ENCODE measurements at places on chromosomes 5 and 9.
A peak's percentile ranks its signal among the peaks of the same experiment; 100 is the strongest.

GRCh38 chr5:61626639-61627282 is 294.7 kb downstream of the ZSWIM6 start:
- DNase-seq = no peak

GRCh38 chr9:38372762-38373619 is 19.5 kb upstream of the ALDH1B1 start:
- DNase-seq = no peak

DNA sequence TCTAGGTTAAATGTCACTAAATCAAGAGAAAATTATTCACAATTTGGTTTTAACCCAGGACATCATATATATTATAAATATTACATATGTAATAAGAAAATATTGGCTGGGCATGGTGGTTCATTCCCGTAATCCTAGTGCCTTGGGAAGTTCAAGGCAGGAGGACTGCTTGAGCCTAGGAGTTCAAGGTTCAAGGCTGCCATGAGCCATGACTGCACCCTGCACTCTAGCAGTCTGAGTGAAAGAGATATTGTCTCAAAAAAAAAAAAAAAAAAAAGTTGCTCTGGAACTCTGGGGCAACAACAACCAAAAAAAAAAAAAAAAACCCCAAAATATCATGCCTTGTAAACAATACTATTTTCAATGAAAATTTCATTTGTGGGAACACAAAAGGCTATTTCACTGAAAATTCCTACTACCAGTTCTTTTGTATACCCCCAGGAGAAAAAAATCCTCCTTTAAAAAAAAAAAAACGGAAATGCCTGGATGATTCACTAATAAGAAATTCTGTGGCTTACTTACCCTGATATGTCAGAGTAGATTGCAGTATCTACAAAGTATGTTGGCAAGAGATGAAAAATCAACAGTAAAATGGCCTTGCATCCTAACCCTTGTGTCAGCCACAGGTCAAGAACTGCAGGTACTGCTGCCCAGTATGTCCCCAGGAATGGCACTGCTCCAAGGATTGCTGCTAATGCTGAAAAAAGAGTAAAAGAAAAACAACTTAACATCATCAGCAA is 22.6 kb upstream of the CTNNAL1 start:
- DNase-seq = peak; percentile 82

- no peak for DNase-seq
Observed at GRCh38 chr9:137666955-137667670, 48.3 kb downstream of the EHMT1 start.

- DNase-seq = no peak
Observed at GRCh38 chr5:163244445-163244987, 192.9 kb upstream of the CCNG1 start.

DNA sequence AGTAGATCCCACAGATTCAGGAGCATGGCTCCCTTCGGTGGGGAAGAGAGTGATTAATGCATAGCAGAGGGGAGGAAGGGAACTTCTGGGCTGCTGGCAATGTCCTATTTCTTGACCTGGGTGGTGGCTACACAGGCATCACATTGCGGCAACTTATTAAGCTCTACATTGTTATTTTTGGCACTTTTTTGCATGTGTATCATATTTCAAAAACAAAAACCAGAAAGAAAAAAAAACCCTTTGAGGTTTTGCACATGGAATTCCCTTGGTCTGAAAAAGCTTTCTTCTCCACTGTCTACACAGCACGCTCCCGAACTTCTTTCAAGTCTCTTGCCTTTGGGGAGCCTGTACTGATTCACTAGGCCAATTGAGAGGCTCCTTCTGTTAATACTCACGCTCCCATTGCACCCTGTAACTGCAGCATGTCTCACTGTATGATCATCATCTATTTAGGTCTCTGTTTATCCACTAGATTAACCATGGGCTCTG is 25.1 kb downstream of the CEMIP2 start:
- no peak for DNase-seq

GRCh38 chr5:178474562-178475184 is 115.5 kb downstream of the COL23A1 start:
- no peak for DNase-seq

GRCh38 chr5:146825033-146825432 is 53.5 kb downstream of the PPP2R2B start:
- DNase-seq = peak; percentile 51

- peak; percentile 59 for DNase-seq
Observed at GRCh38 chr5:40879163-40879942, 29.9 kb upstream of the C7 start.

DNA sequence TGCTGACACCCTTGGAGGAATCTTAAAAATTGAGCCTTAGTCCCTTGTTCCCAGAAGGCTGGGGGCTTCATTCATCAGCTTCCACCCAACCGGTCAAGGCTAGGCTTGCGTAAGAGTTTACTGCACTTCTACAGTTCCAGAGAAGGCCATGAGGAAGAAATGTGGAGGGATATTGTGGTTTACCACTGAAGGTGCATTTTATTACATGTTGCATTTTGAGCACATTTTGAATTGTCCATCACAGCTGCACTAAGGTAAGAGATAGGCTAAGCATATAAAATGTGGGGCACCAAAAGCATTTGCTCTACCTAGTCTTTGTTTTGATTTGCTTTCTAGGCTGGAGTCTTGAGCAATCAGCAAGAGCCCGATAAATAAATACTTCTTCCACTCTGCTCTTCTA is 167.1 kb upstream of the PAPPA start:
- no peak for DNase-seq

DNA sequence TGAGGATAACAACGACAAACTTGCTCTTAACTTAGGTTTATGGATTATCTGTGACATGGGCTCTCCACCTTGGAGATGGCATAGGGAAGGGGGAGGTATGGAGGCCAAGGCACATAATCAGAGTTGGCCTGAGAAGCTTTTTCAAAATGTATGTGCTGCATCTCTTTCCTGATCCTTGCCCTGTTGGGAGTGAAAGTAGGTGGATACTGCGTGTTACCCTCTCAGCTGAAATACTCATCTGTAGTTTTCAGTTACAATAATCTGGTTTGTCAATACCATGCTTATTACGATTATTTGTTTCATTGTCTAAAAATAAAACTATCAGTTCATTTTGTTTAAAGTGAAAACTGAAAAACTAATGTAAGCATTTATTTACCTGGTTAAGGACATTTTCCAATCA is 86.7 kb downstream of the SLC44A1 start:
- no peak for DNase-seq

DNA sequence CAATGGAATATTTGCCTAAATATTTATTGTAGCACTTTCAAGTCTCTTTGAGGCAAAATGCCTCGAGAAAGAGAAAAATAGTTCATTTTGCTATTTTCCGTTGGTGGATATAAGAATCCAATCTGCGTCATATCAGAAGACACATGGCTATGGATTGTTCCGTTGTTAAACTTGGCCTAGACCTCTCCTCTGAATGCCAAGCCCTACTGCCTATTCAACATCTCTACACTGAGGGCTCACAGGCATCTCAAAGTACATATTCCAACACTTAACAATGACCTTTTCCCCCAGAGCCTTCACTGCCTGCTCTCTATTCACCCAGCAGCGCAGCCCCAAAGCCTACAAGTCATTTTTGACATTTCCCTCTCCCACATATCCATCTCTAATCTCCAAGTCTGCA is 350.1 kb downstream of the GLIS3 start:
- no peak for DNase-seq

GRCh38 chr9:127856094-127856728 is 1.8 kb upstream of the ENG start:
- DNase-seq = no peak

DNA sequence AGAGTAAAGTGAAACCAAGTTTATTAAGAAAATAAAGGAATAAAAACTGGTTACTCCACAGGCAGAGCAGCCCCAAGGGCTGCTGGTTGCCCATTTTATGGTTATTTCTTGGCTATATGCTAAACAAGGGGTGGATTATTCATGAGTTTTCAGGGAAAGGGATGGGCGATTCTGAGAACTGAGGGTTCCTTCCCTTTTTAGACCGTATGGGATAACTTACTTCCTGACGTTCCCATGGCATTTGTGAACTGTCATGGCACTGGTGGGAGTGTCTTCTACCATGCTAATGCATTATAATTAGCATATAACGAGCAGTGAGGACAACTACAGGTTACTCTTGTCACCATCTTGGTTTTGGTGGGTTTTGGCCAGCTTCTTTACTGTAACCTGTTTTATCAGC is 323.9 kb upstream of the PTGER4 start:
- no peak for DNase-seq

DNA sequence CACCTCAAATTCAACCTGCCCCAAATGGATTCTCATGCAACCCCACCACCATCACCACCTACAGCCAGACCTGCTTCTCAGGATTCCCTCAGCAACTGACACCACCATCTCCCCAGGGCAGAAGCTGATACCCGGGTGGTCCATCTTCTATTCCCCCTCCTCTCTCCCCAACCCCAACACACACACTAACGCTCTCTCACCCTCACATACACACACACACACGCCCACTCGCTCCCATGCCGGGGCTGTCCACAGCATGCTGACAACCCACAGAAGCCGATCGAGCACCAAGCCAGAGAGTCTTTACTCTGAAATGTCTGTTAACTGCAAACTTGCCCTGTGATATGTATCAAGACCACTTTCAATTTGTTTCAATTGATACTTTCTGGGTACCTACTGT is 28.4 kb downstream of the B4GALT1 start:
- DNase-seq = no peak

GRCh38 chr5:172113036-172113435 is 75.0 kb downstream of the STK10 start:
- no peak for DNase-seq

DNA sequence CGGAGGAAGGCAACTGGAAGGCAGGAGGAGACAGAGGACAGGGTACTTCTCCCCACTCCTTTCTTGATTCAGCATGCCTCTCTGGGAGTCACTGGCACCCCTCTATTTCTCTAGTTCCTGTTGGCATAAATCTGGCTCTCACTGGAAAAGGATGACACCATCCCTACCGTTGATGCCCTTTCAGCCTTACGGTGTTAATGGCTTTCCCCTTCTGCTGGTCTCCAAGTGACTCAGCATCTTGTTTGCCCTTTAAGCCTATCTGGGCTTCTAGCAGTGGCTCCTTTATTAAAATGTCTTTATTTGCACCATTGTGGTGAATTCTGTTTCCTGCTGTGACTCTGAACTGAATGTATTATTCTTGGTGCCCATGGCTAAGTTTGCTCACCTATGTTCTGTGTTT is 227.3 kb upstream of the GLRA1 start:
- DNase-seq = no peak

DNA sequence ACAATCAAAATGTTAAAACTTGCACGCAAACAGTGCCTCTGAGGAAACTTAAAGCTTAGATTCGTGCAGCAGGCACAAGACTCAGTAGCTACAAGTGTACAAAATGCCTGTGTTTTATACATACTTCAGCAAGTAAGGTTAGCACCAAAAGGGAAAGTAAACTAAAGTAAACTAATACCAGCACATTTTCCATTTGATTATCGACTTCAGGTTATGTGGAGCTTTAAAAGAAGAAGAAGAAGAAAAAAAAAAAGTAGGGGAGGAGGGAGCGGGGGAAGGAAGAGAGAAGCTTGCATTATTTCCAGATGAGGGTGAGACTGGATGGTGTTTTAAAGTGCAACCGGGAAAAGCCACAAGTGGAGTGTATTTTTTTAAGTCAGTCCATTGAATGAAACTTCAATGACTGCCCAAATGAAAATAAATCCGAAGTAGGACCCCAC is 596 bp upstream of the ADAMTS6 start:
- peak; percentile 64 for DNase-seq

GRCh38 chr5:78727786-78728761 is 79.5 kb upstream of the LHFPL2 start:
- no peak for DNase-seq

- no peak for DNase-seq
Observed at GRCh38 chr9:93343663-93344062, 107.8 kb upstream of the FAM120A start.

- DNase-seq = no peak
Observed at GRCh38 chr9:126290871-126291270, 35.8 kb upstream of the MVB12B start.

GRCh38 chr9:32200241-32200640 is 184.2 kb upstream of the ACO1 start:
- no peak for DNase-seq

DNA sequence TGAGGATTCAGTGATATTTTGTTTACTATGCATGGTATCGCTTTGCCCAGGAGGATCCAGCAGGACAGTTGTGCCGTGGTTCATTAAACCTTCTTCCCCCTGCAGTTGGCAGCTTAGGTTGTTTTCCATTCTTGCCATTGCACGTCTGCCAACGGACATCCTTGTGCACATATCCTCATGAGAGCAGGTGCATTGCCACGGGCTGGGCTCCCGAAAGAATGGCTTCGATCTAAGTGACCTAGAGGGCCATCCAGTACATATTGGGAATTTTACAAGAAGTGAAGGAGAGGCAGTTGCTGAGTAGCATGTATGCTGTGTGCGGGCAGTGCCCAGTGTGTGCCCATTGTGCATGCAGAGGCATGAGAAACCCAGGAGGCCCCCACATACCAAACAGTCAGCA is 22.1 kb downstream of the HRH2 start:
- DNase-seq = no peak

- peak; percentile 97 for DNase-seq
Observed at GRCh38 chr5:121968910-121969607, 7.3 kb downstream of the SRFBP1 start.

GRCh38 chr9:123691765-123692303 is 238.1 kb downstream of the DENND1A start:
- DNase-seq = no peak

- peak; percentile 56 for DNase-seq
Observed at GRCh38 chr9:127058645-127059021, 63.8 kb downstream of the ANGPTL2 start.

- peak; percentile 88 for DNase-seq
Observed at GRCh38 chr5:59746241-59746765, 147.2 kb downstream of the PDE4D start.

DNA sequence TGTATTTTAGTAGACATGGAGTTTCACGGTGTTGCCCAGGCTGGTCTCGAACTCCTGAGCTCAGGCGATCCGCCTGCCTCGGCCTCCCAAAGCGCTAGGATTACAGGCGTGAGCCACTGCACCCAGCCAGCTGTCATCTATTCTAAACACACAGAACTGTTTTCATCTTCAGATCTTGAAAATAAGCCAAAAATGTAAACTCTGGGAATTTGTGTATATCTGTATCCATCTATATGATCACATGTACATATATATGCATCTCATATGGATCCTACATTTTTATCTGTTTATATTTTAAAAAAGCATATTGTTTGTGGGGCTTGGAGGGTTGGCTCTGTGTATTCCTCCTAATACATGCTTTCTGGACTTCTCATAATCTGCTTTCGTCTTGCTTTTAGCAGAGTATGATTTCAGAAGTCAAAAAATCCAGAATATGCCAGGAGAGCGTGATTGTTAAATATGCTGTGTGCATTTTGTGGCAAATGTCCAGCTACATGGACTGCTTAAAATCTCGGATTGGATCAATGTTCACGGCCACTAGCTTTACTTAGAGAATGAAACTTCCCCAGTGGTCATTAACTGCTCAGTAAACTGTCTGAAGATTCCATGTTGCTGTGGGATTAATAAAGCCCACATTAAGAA is 274.4 kb upstream of the IRX1 start:
- no peak for DNase-seq

All from GM23248 (cell line).